Thoracic aorta (tissue), 2 donors: ENCODE measurements at places on chromosomes 12 and 14.

DNA sequence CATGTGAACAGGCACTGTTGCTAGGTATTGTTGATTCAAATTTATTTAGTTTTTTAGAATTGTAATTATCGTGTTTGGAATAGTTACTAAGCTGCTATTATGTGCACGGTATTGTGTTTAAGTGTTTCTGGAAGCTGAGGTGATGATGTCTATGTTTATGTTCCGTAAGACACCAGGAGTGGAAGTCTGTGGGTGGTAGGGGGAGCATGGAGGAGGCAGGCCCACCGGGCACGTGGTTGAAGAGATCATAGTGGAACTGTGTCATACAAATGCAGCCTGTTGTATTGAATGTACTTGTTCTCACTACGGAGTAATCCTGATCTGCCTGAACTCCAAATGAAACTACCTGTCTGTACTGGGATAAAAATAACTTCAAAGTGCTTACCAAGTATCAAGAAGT, 36.1 kb upstream of the STXBP6 start:
- H3K27ac ChIP-seq = no peak overlapping the region
- H3K36me3 ChIP-seq = no peaks in the 10 kb centered on the region
- H3K4me1 ChIP-seq = no peaks in the 10 kb centered on the region
- no peaks in the 10 kb centered on the region for H3K27me3 ChIP-seq
- H3K4me3 ChIP-seq = no peak overlapping the region

DNA sequence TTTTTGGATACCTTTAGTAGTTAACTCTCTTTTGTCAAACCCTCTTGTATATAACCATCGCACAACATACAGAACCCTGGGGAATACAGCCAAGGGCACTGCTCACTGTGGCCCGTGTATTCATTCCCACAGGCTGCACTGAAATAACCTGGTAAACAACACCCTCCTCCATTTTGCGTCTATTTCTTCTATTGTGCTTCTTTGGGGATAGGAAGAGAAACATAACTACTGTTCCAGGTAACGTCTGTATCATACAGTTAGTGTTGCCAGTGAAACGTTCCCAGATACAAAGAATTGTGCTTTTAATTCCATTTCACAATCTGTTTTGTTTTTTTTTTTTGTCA, 9.6 kb downstream of the C12orf76 start:
- H3K27me3 ChIP-seq = no peaks in the 10 kb centered on the region
- peaks cover 26% of the 10 kb centered on the region for H3K36me3 ChIP-seq
- H3K4me3 ChIP-seq = peak overlapping the region; percentile 17

GRCh38 chr12:132165584-132165983, 21.3 kb downstream of the NOC4L start:
- H3K36me3 ChIP-seq = no peaks in the 10 kb centered on the region
- peaks cover 18% of the 10 kb centered on the region for H3K4me1 ChIP-seq
- no peaks in the 10 kb centered on the region for H3K27me3 ChIP-seq
- H3K4me3 ChIP-seq = no peak overlapping the region

GRCh38 chr14:54267172-54267571, 129.6 kb upstream of the CDKN3 start:
- no peak for DNase-seq
- no peak overlapping the region for H3K27ac ChIP-seq
- H3K4me1 ChIP-seq = no peaks in the 10 kb centered on the region
- no peaks in the 10 kb centered on the region for H3K27me3 ChIP-seq
- no peaks in the 10 kb centered on the region for H3K36me3 ChIP-seq
- no peak overlapping the region for H3K4me3 ChIP-seq

- no peaks in the 10 kb centered on the region for H3K27me3 ChIP-seq
- DNase-seq = peak; percentile 8
- peaks cover 25% of the 10 kb centered on the region for H3K4me1 ChIP-seq
- peak overlapping the region; percentile 83 for H3K4me3 ChIP-seq
- H3K36me3 ChIP-seq = peaks cover 9% of the 10 kb centered on the region
These were observed 656 bp downstream of the RAB21 start for GRCh38 chr12:71755146-71755892.

- DNase-seq = no peak
- peaks cover 14% of the 10 kb centered on the region for H3K4me1 ChIP-seq
- H3K36me3 ChIP-seq = no peaks in the 10 kb centered on the region
- no peak overlapping the region for H3K27ac ChIP-seq
- H3K4me3 ChIP-seq = no peak overlapping the region
- no peaks in the 10 kb centered on the region for H3K27me3 ChIP-seq
These were observed 9.1 kb upstream of the DPF3 start for GRCh38 chr14:72902801-72903530.

DNA sequence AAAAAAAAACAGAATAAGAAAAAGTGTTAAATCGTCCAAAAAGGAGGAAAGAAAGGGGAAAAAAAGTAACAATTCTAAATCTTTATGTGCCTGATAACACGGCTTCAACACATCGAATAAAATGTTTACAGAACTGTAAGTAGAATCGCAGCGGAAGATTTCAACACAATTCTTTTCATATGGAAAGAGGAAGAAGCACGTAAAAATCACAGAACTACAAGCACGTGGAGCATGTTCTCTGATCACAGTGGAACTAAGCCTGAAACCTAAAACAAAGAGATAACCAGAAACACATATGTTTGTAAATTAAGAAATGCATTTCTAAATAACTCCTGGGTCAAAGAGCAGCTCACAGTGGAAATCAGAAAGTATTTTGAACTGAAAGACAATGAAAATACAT, 8.7 kb downstream of the CLEC7A start:
- no peaks in the 10 kb centered on the region for H3K36me3 ChIP-seq
- no peak overlapping the region for H3K4me3 ChIP-seq
- DNase-seq = no peak
- H3K4me1 ChIP-seq = no peaks in the 10 kb centered on the region
- no peaks in the 10 kb centered on the region for H3K27me3 ChIP-seq

DNA sequence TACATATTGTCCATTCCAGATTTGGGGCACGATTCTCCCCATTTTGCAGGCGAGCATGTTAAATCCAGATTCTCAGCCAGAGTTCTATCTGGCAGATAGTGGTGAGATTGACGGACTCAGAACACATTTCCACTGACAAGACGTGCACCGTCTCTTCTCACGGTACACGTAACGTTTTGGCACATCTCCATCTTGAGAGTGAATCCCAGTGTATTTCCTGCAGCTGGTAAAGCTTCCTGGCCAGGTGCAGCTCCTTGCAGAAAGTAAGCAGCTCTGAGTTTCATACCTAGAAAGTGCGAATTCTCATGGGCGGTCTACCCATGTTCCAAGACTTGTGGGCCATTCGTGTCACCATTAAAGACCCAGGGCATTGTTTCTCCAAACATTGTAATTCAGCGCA, 102.6 kb downstream of the TSPAN9 start:
- no peaks in the 10 kb centered on the region for H3K27me3 ChIP-seq
- H3K4me1 ChIP-seq = peaks cover 1% of the 10 kb centered on the region
- no peak for DNase-seq
- no peak overlapping the region for H3K4me3 ChIP-seq

- H3K27me3 ChIP-seq = no peaks in the 10 kb centered on the region
- H3K4me1 ChIP-seq = no peaks in the 10 kb centered on the region
- no peak overlapping the region for H3K27ac ChIP-seq
- DNase-seq = no peak
These were observed 118.3 kb upstream of the SLC38A4 start for GRCh38 chr12:46944088-46944487.

DNA sequence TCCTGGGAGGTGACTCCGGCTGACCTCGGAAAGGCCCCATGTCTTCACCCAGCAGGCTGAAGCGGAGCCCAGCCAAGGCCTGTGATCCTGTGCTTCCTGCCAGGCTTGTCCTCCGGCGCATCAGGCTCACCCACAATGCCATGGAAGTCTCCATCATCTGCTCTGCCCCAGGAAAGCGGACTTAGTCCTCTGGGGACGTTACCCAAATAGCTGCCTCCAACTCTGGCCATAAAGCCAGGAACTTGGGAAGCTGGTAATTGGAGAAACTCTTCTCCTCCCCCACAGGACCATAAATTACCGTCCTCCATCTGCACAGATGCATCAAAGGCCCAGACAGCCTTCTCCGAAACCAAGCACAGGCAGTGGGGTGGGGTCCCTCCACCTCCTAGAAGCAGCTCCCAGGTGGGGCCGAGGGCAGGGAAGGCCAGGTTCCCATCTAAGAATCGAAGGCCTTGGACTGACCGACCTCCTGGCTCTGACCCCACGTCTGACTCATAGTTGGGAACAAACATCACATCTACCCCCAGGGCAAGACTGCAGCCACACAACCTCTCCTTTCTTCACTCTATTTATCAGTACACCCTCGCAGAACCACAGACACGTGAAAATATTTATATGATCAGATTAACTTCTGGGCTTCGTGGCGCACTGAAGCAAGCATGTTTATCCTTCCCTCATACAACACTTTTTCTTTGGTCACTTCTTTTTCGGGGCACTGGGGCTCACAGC, 56.4 kb downstream of the PITPNM2 start:
- H3K36me3 ChIP-seq = no peaks in the 10 kb centered on the region
- H3K4me1 ChIP-seq = peaks cover 61% of the 10 kb centered on the region
- H3K4me3 ChIP-seq = peak overlapping the region; percentile 30
- no peak for DNase-seq
- H3K27ac ChIP-seq = peak overlapping the region; percentile 87

DNA sequence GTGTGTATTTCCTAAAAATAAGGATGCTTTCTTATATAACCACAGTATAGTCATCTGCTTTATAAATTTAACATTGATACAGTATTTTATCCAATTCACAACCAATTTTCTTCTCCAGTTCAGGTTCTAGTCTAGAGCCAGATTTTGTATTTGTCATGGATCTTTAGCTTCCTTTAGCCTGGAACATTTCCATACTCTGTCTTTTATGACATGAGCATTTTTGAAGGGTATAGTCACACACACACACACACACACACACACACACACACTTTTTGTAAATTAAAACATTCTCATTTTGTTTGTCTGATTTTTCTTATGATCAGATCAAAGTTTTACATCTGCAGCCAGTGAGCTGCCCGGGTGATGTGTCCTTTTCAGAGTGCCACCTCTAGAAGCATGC, 25.4 kb downstream of the CGRRF1 start:
- no peak overlapping the region for H3K4me3 ChIP-seq
- H3K27ac ChIP-seq = no peak overlapping the region
- H3K4me1 ChIP-seq = no peaks in the 10 kb centered on the region
- H3K27me3 ChIP-seq = no peaks in the 10 kb centered on the region

- DNase-seq = no peak
- H3K36me3 ChIP-seq = no peaks in the 10 kb centered on the region
- no peaks in the 10 kb centered on the region for H3K4me1 ChIP-seq
- H3K4me3 ChIP-seq = no peak overlapping the region
These were observed 11.7 kb upstream of the KRT73 start for GRCh38 chr12:52630008-52630500.
